ENCODE measurements at places on chromosomes 3 and 15.

GRCh38 chr3:53182764-53183355 is 21.9 kb downstream of the PRKCD start:
- no peak for DNase-seq

DNA sequence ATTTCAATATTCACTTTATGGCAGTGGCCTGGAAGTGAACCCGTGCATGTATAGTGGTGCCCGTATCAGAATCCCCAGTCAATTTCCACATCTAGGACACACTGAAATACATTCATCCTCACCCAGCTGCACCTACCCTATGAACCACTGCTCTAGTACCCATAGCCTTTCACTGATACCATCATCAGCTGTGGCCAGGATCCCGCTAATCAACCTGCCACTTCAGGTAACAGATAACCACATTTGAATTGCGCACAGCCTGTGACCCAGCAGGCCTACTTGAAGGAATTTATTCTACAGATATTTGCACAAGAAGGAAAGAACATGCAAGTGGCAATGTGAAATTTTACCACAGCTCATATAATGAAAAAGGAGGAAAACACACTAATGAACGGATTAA is 161.0 kb upstream of the CCDC54 start:
- DNase-seq = no peak

- DNase-seq = no peak
Measured at GRCh38 chr3:141384157-141384556, 15.9 kb downstream of the ZBTB38 start.

DNA sequence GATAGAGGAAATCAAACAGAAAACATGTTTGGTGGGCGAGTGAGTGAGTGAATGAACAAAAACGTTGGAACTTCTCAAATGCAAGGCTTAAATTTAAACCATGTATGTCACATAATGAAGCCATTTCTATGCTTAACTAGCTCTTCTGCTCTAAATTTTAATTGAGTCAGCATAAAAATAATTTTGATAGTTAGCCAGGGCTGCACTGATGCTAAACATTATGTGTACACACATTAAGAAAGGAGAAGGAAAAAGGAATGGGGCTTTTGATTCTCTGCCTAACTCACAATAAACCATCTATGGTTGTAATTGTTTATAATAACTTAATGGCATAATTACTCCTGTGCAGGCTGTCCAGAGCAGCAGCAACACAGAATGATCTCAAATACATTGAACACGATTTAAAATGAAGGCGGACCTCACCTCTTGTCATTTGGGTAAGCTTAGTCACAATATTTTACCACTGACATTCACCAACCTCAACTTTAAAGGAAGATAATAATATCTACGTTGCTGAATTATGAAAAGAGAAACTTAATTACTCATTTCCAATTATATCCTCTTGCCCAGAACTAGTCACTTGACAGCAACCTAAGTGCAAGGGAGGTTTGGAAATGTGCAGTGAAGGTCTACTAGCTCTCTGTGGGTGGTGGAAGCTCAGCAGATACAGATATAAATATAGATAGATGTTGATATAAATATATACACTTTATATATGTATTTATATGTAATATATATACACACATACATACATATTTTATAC is 318.4 kb upstream of the TRIM42 start:
- no peak for DNase-seq

DNA sequence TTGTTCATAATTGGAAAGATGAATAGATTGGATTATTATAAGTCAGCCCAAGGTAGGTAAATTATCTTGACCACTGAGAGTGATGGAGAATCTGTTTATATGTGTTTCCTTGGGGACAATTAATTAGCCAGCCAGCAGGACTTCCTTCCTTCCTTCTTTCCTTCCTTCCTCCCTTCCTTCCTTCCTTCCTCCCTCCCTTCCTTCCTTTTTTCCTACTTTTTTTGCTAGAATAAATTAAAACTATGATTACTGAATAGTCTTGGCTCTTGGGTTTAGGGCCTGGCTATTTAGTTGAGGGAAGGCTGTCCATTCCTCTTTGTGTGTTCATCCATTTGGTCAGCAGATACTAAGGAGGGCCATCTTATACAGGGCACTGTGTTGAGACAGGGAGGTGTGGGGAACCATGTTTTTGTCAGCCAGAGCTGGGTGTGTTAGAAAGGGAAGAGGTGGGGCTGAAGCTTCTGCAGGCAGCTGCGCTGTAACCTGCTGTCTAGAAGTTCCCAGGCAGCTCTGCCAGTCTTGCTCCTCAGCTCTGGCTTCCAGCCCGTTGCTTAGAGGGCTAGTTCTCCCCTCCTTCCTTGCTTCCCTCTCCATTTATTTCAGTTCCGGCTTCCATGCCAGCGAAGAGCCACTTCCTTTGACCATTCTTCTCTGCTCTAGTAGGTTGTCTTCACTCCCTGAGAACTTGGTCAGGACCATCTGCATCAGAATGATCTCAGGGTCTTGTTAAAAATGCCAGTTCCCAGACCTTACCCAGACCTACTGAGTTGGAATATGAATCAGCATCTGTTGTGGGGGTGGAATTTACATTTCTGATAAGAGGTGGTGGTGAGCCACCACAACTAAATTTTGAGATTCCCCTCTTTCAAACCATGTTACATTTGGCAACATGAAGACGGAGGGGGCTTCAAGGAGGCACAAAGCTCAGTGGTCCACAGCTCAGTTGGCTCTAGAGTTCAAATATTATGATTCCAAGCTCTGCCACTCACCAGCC is 113.9 kb downstream of the DGKG start:
- DNase-seq = no peak

- no peak for DNase-seq
Measured at GRCh38 chr15:81288040-81288439, 35.9 kb downstream of the STARD5 start.

DNA sequence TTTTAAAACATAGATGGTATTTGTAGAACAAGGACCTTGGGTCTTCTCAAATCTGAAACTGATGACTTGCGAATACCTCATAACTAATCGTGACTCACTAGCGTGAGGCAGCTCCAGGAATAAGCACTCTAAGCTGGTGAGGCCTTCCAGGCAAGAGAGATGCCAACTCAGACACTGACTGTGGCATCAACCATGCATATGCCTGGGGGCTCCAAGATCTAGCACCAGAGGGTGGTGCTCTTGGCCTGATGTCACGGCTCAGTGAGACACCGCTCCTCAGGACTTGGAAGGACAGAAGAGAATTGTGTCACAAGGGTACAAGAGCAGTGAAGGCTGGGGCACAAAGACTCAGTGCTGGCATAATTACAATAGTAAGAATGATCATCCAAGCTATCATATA is 125.0 kb upstream of the TRIM42 start:
- DNase-seq = no peak

GRCh38 chr15:52858782-52859176 is 68.6 kb upstream of the ONECUT1 start:
- DNase-seq = no peak

GRCh38 chr15:88897456-88898194 is 2.3 kb upstream of the HAPLN3 start:
- DNase-seq = no peak

- no peak for DNase-seq
Measured at GRCh38 chr3:128470134-128470899, 3.6 kb upstream of the DNAJB8 start.

DNA sequence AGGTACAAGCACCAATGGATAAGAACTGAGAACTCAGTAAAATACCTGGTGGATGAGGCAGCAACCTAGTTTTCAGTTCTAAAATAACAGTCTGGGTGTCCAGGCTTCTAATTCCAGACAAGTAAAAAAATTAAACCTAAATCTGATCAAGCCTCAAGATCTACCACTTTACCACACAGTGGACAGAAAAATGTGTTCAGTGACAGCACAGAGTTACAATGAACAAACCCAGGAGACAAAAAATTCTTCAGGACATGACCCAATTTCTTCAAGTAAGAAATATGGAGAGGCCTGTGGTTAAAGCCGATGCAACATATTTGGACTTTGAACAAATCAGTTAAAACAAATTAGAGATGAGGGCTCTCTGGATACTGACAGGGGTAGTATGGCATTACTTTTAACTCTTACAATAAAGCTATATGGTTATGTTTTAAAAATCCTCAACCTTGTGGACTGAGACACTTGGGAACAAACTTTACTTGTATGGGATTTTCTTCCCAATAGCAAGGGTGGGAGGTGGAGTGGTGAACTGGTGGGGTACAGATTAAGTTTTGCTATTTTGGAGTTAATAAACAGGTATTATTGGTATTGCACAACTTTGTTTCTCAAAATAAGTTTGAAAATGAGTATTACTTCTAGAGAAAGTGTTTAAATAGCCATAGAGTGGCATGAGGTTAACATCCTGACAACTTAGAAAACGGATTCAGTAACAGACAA is 14.2 kb downstream of the CCNL1 start:
- DNase-seq = no peak

- no peak for DNase-seq
Measured at GRCh38 chr15:29322415-29322814, 52.8 kb upstream of the NSMCE3 start.

GRCh38 chr15:89205991-89206585 is 15.3 kb downstream of the RLBP1 start:
- DNase-seq = no peak

DNA sequence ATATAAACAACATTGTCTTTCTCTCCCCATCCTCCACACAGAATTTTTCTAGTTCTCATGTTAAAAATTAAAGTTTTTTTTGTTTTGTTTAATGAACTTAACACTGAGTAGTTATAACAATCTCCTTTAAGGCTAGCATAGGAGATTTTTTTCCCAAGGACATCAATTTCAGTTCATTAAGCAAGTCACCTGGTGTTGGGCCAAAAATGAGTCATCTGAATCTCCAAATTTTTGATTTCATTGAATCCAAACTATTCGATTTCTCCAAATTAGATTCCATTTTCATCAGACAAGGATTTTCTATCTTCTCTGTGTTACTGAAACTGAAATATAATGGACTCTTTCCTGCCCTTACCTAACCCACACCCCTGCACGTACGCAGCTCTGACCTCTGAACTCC is 631.4 kb upstream of the MDFIC2 start:
- no peak for DNase-seq

DNA sequence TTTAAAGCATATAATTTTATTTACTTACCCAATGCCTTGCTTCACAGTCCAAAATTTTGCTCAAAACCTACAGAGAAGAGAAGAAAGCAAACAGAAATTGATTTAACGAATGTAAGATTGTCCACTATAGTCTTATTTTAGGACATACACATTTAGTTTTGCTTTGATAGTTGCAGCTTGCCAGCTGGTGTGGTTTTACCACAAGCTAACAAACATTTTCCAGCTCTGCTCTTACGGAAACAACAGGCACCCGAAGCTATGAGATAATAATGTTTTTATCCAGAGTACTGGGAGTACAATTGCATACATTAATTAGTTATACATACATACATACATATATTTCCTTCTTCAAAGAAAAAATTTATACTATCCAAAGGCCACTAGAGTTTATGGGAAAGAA is 10.4 kb downstream of the BCL6 start:
- DNase-seq = no peak

GRCh38 chr3:45640091-45640507 is 45.5 kb downstream of the LIMD1 start:
- DNase-seq = peak; percentile 85

DNA sequence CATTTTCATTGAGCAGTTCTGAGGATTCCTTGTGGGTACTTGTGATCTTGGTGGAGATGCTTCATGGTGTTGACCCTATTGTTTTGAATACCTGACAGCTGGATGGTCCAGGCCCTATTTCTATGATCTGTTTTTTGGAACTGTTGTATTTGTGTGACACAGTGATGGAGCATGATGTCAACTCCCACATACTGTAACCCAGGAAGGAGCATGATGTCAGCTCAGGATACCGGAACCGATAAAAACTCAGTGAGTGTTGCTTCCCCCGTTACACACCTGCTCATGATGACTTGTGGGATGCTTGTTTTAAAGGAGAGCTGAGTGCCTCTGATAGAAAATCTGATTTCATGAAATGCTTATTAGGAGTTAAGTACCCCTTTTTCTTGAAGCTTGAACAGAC is 45.1 kb downstream of the ZBTB38 start:
- DNase-seq = no peak

- no peak for DNase-seq
Measured at GRCh38 chr15:64480891-64481290, 20.5 kb downstream of the ZNF609 start.

DNA sequence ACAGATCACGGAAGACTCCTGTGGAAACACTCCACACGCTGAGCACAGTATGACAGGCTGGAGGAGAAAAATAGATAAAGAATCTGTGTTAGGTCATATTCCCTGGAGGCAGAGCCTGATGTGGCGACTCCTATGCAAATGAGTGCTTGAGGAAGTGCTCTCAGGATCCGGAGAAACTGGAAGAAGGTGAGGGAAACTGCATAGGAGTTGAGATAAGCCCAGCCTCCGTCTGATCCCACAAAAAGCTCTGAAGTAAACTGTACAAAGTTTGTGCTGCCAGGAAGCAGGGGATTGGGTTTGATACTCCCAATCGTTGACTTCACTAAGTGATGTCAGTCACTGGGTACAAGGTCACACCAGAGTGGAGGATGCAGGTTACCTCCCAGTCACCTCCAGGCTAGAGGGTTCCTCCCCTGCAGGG is 33.4 kb downstream of the OSBPL10 start:
- no peak for DNase-seq

DNA sequence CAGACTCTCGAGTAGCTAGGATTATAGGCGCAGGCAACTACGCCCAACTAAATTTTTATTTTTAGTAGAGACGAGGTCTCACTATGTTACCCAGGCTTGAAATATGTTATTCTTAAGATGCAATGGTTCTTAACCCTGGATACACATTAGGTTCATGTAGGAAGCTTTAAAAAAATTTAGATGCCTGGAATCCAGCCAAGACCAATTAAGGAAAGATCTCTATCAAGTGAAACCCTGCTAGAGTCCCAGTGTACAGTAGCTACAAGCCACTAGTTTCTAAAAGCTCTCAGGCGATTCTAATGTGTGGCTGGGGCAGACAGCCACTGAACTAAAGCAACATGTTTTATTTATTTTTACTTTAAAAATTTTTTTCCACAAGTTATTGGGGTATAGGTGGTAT is 33.2 kb downstream of the TRIM69 start:
- DNase-seq = no peak

DNA sequence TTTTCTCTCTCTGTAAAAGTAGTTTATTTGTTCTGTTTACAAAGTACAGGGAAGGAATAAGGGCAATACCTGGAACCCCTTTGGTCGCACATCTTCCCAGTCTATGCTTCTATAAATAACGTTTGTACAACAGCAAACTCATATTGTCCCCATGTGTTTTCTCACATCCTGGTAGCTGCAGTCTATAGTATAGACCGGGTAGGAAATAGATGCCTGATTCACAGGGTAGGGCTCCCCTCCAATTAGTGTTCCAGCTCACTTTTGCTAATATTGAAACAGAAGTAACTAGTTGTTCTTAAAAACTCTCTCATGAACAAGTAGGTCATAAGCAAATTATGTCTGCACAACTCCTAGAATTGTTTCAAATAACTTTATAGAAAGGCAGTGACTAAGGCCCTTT is 17.7 kb downstream of the ATG7 start:
- no peak for DNase-seq

DNA sequence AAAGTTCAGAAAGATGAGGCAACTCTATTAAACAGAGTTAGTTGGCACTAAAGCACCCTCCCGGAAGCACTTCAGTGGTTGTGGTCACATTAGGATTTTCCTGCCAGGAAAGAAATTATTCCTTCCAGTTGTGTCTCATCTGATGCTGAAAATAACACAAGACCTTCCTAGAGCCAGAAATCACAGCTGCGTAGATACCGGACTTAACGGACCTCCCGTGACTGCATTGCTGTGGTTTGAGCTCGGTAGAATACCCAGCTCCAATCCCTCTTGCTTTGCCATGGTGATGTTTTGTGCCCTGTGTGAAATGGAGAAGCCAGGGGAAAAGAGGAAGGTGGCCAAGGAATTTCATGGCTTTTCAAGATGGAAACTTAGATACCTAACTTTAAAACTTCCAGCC is 215.0 kb upstream of the IGF1R start:
- no peak for DNase-seq

GRCh38 chr15:27043770-27044169 is 72.8 kb downstream of the GABRG3 start:
- DNase-seq = peak; percentile 5

All from GF-D8 (cell line).